ENCODE measurements at places on chromosomes 11 and 22.

DNA sequence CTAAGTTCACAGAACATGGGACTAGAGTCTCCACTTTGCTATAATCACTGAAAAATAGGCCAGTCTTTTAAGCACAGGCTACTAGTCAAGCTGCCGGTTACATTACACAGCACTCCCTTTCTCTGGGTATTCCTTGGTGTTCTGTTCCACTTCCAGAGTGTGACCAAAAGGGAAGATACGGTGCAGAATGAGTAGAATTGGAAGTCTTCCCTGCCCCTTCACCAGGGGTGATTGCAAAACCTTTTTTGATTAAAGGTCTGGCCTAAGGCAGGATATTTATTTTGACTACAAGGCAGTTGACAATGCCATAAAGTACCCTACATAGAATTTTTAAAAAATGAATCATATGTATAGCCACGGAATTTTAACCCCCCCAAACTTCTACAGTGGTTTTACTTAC is 59.6 kb upstream of the ADORA2A start:
- no peak for DNase-seq

- DNase-seq, result no peak
These were observed 225.0 kb downstream of the BLID start for GRCh38 chr11:121890946-121891515.

DNA sequence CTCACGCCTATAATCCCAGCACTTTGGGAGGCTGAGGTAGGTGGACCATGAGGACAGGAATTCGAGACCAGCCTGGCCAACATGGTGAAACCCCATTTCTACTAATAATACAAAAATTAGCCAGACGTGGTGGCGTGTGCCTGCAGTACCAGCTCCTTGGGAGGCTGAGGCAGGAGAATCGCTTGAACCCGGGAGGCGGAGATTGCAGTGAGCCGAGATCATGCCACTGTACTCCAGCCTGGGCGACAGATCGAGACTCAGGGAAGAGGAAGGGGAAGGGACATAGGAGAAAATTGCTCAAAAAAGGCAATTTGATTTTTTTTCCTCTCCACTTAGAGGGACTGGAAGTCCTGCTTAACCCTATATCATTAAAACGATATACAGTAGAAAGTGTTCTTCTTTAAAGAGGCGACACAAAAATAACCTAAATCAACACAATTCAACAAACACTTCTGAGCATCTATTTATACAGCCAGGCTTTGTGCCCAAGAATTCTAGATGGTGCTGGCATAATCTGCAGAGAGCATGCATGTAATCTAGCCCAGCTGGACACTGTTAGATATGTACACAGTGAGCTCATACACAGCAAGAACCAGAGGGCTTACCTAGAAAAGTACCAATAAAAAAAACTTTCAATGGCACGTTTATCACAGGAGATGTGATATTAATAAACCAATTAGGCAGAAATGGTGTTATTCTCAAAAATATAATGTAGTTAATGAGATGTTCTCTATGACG is 20.9 kb upstream of the DENND5A start:
- DNase-seq, result no peak

- DNase-seq, result peak; percentile 79
These were observed 72.0 kb downstream of the SYN3 start for GRCh38 chr22:32985899-32986765.

DNA sequence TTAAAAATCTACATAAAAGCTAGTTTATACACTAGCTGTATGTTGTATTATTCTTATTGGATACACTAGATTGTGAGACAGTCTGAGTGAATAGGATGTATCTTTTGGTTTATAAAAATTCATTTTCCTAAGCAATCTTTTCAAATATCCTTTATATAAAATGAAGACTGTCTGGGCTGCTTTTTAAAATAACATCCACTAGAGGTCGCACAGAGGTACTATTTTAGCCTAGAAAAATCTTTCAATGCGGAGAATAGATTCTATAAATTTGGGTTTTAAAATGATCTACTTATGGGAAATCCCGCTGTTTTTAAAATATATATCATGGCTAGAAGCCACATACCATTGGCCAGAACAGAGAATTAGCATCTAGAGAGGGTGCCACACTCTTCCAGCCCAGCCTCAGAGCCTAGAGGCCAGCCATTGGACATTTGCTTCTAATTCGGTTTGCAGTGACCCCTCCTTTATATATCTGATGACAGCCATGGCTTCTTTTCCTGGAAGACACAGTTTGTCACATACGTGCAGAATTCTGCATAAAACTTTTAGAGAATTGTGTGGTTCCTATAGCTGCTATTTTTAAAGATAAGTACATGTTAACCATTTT is 7.3 kb downstream of the C11orf97 start:
- no peak for DNase-seq

GRCh38 chr11:65298131-65298535 is 16.5 kb upstream of the CDC42EP2 start:
- DNase-seq, result peak; percentile 85
